ENCODE measurements at places on chromosomes 7 and 10. TPM values are rescaled to one million over a fixed set of nuclear protein-coding genes. Genes with fewer than 3 reads are reported as not detected.

DNA sequence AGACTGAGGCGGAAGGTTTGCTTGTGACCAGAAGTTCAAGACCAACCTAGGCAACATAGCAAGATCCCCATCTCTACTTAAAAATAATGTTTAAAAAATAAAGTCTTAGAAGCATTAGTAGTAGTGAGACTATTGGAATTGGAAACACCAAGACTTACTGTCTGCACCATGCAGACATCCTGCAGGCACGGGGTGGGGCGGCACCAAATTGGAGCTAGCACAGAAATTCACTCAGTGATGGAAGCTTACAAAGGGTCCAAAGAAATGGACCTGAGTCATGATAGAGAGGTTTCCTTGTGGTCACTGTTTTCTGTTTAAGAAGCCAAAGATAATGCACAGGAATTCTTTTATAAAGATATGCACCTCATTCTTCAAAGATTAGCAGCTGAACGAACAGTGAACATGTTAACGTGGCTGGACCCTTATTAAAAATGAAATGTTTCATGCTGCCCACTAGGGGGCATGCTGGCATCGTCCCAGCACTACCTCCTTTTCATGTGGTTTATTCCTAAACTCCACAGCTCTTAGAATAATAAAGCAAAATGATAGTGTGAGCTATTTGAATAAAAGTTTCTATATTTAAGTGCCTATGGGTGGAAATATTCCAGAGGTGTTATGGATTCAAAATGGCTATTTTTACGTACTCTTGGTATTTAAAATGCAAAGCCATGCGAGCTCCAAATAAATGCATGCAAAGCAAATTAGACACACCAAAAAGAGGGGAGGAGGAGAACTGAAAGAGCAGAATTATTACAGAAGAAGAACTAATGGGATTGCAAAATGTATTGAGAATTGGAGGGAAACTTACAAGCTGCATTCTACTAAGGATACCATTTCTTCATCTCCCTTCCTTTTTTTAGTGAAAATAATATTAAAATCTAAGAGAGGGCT lies 28.6 kb downstream of the PDSS1 start:
- no peak overlapping the region for H3K27ac ChIP-seq
- DNase-seq: peak; percentile 45
- H3K4me3 ChIP-seq: no peak overlapping the region
- H3K27me3 ChIP-seq: no peaks in the 10 kb centered on the region
- no peaks in the 10 kb centered on the region for H3K4me1 ChIP-seq
- H3K36me3 ChIP-seq: peaks cover 52% of the 10 kb centered on the region

GRCh38 chr7:42024537-42024936 lies 212.5 kb downstream of the GLI3 start:
- H3K4me1 ChIP-seq: no peaks in the 10 kb centered on the region
- no peak overlapping the region for H3K27ac ChIP-seq
- peaks cover 6% of the 10 kb centered on the region for H3K36me3 ChIP-seq
- DNase-seq: no peak
- H3K27me3 ChIP-seq: no peaks in the 10 kb centered on the region
- no peak overlapping the region for H3K4me3 ChIP-seq

DNA sequence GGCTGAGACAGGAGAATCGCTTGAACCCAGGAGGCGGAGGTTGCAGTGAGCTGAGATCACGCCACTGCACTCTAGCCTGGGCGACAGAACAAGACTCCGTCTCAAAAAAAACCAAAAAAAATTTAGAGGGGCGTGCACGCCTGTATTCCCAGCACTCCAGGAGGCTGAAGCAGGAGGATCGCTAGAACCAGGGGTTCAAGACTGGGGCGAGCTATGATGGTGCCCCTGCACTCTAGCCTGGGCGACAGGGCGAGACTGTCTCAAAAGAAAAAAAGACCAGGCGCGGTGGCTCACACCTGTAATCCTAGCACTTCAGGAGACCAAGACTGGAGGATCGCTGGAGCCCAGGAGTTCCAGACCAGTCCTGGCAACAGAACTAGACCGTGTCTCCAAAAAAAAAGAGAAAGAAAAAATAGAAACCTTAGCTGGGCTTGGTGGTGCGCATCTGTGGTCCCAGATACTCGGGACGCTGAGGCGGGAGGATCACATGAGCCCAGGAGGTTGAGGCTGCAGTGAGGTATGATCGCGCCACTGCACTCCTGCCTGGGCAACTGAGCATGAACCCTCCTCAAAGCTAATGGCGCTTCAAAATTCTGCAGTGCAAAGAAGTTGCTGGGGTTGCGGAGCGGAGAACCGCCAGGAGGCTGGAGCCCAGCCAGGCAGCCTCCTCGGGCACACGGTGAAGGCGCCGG lies 382 bp upstream of the MBLAC1 start:
- no peak for DNase-seq
- no peaks in the 10 kb centered on the region for H3K27me3 ChIP-seq
- peak overlapping the region; percentile 76 for H3K4me3 ChIP-seq
- H3K36me3 ChIP-seq: peaks cover 4% of the 10 kb centered on the region
- peak overlapping the region; percentile 99 for H3K27ac ChIP-seq

GRCh38 chr7:81128011-81128410 lies 209.2 kb upstream of the SEMA3C start:
- DNase-seq: no peak
- no peaks in the 10 kb centered on the region for H3K27me3 ChIP-seq
- no peak overlapping the region for H3K27ac ChIP-seq
- no peaks in the 10 kb centered on the region for H3K36me3 ChIP-seq
- H3K4me1 ChIP-seq: no peaks in the 10 kb centered on the region

GRCh38 chr7:27921081-27921836 lies 181.3 kb downstream of the TAX1BP1 start:
- H3K27ac ChIP-seq: no peak overlapping the region
- H3K27me3 ChIP-seq: no peaks in the 10 kb centered on the region
- DNase-seq: peak; percentile 63

DNA sequence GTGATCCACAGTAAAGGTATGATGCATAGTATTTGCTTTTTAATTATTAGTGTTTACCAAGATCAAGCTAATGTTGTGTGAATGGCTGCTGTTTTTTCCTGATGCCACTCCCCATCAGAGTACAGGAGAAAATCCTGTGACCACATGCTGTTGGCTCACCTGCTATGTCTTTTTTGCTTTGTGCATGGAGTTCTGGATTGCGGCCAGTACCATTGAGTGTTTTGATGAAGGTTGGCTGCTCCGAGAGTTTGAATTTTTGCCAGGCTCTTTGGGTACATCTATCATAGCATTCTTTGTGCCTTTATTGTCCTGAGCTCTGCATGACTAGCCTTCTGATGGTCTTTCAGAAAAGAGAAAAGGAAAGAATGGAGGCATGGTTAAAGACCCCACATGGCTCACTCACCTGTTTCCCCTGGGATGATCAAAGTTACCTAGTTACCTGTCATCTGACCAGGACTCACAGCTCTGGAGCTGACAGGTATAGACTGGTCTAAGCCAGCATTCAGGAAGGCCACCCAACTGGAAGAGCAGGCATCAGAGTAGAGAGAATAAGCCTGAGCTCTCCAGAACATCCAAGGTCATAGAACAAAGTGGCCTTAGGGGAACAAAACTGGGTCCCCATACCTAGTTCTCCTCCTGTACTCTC lies 11.8 kb upstream of the SGPL1 start:
- no peak overlapping the region for H3K27ac ChIP-seq
- H3K4me1 ChIP-seq: no peaks in the 10 kb centered on the region

- no peaks in the 10 kb centered on the region for H3K36me3 ChIP-seq
- no peaks in the 10 kb centered on the region for H3K27me3 ChIP-seq
- no peak overlapping the region for H3K4me3 ChIP-seq
- DNase-seq: no peak
These were observed 64.0 kb upstream of the CTTNBP2 start for GRCh38 chr7:117937049-117937752.

- no peak overlapping the region for H3K4me3 ChIP-seq
- no peak for DNase-seq
- no peaks in the 10 kb centered on the region for H3K27me3 ChIP-seq
- H3K4me1 ChIP-seq: no peaks in the 10 kb centered on the region
- H3K27ac ChIP-seq: no peak overlapping the region
- H3K36me3 ChIP-seq: no peaks in the 10 kb centered on the region
These were observed 85.4 kb downstream of the PCLO start for GRCh38 chr7:83077328-83077727.

DNA sequence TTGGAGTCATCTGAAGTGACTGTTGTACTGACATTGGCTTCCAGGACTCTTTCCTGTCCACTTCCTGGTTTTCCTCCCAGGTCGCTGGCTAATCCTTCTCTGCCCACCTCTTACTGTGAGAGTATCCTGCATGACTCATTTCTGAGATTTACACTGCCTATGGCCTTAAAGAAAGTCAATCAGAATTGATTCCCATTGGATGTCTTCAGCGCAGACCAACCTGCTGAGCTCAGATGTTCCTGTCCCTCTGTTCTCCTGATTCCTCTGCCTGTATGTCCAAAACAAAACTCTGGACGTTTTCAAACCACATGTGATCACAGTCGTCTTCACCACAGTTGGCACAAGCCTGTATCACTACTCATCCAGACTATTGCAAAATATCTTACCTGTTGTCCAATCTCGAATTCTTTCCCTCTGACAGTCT lies 262.1 kb downstream of the CREB5 start:
- H3K36me3 ChIP-seq: no peaks in the 10 kb centered on the region
- peak overlapping the region; percentile 34 for H3K27ac ChIP-seq
- no peaks in the 10 kb centered on the region for H3K27me3 ChIP-seq
- DNase-seq: peak; percentile 88

DNA sequence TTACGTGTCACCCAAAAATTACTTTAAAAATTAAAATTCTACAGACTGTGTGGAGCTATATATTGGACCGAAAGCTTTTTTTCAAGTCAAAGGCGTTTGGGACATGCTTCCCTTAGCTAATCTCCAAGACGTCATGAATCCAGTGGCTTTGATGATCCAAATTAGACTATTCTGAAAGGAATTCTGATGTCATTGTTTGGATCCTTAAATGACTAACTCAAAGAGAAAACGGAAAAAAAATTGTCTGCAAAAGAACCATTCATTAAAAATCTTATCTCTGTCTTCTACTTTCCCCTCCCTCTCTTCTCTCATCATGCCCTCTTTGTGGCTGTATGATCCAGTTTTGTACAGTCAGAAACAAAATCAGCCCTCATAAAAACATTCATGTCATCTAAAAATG lies 161.8 kb downstream of the ETV1 start:
- H3K27ac ChIP-seq: no peak overlapping the region
- H3K27me3 ChIP-seq: no peaks in the 10 kb centered on the region
- H3K4me1 ChIP-seq: no peaks in the 10 kb centered on the region
- no peak for DNase-seq
- no peak overlapping the region for H3K4me3 ChIP-seq

GRCh38 chr7:101728128-101728527 lies 89.3 kb upstream of the CUX1 start:
- DNase-seq: no peak
- H3K27me3 ChIP-seq: no peaks in the 10 kb centered on the region
- peak overlapping the region; percentile 96 for H3K27ac ChIP-seq
- H3K4me3 ChIP-seq: no peak overlapping the region
- H3K4me1 ChIP-seq: peaks cover 21% of the 10 kb centered on the region

DNA sequence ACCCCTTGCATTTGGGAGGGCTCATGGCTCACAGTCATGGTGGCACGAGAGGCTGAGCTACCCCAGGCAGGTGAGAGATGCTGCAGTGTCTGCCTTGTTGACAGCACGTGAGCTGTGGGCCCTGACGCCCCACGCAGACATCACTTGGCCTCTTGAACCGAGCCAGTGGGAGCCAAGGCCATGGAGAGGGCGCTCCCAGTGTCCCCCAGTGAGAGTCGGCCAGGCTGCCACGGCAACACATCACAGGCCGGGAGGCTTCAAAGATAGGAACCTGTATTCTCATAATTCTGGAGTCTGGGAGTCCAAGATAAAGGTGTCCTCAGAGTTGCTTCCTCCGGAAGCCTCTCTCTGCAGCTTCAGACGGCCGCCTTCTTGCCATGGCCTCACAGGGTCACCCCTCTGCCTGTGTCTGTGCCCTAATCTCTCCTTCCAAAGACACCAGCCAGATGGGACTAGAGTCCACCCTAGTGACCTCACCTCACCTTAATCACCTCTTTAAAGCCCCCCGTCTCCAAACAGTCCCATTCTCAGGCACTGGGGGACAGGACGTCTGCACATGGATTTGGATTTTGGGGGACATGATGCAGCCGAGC lies 119.6 kb downstream of the KLF6 start:
- no peak overlapping the region for H3K27ac ChIP-seq
- H3K27me3 ChIP-seq: peaks cover 28% of the 10 kb centered on the region
- H3K36me3 ChIP-seq: no peaks in the 10 kb centered on the region
- peaks cover 13% of the 10 kb centered on the region for H3K4me1 ChIP-seq
- no peak overlapping the region for H3K4me3 ChIP-seq
- no peak for DNase-seq

GRCh38 chr10:110912374-110912773 lies 6.6 kb downstream of the BBIP1 start:
- no peak for DNase-seq
- H3K36me3 ChIP-seq: no peaks in the 10 kb centered on the region
- H3K4me1 ChIP-seq: no peaks in the 10 kb centered on the region
- H3K27me3 ChIP-seq: no peaks in the 10 kb centered on the region
- H3K27ac ChIP-seq: no peak overlapping the region

GRCh38 chr10:52615756-52616394 lies 156.7 kb downstream of the MBL2 start:
- no peaks in the 10 kb centered on the region for H3K36me3 ChIP-seq
- H3K4me3 ChIP-seq: no peak overlapping the region
- H3K27ac ChIP-seq: no peak overlapping the region
- no peak for DNase-seq
- H3K27me3 ChIP-seq: no peaks in the 10 kb centered on the region

DNA sequence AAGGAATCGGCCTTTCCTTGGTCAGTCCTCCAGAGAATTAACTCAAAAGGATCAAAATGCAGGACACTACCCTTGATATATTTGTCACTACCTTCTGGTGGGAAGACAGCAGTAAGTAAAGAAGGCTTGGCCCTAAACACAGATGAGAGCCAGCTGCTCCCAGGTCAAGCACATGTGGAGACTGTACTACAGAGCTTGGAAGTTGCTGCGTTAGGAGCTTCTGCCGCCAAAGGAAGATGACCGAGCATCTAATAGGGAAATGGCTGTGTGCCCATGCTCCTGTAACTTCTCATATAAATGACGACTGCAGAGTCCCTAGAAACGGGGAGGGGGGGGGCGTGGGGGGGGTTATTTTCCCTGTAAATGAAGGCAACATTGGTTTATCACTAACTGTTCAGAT lies 59.0 kb downstream of the PODXL start:
- H3K36me3 ChIP-seq: peaks cover 26% of the 10 kb centered on the region
- no peaks in the 10 kb centered on the region for H3K4me1 ChIP-seq
- H3K27me3 ChIP-seq: no peaks in the 10 kb centered on the region
- H3K27ac ChIP-seq: no peak overlapping the region
- no peak overlapping the region for H3K4me3 ChIP-seq

DNA sequence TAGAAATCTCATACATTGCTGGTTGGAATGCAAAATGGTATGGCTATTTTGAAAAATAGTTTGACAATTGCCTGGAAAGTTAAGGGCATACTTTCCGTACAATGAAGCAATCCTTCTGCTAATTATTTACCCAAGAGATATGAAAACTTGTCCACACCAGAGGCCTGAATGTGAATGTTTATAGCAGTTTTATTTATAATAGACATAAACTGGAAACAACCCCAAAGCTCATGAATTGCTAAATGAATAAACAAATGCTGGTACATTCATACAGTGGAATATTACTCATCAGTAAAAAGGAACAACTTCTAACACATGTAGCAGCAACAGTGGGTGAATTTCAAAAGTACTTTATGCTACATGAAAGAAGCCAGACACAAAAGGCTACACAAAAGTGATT lies 42.7 kb downstream of the MMRN2 start:
- H3K27me3 ChIP-seq: no peaks in the 10 kb centered on the region
- H3K36me3 ChIP-seq: peaks cover 40% of the 10 kb centered on the region
- DNase-seq: no peak
- no peak overlapping the region for H3K27ac ChIP-seq
- no peak overlapping the region for H3K4me3 ChIP-seq

GRCh38 chr10:123150986-123151736 lies 3.0 kb upstream of the BUB3 start:
- H3K36me3 ChIP-seq: peaks cover 1% of the 10 kb centered on the region
- peak overlapping the region; percentile 3 for H3K4me3 ChIP-seq
- no peak for DNase-seq
- peaks cover 10% of the 10 kb centered on the region for H3K4me1 ChIP-seq
- H3K27me3 ChIP-seq: peaks cover 73% of the 10 kb centered on the region

The CASD1 gene
- polyA plus RNA-seq: 31.0 TPM

The ARHGAP22 gene
- 2.7 TPM for polyA plus RNA-seq
